ENCODE measurements at places on chromosomes 12 and 14.
A peak's percentile ranks its signal among the peaks of the same experiment; 100 is the strongest.

DNA sequence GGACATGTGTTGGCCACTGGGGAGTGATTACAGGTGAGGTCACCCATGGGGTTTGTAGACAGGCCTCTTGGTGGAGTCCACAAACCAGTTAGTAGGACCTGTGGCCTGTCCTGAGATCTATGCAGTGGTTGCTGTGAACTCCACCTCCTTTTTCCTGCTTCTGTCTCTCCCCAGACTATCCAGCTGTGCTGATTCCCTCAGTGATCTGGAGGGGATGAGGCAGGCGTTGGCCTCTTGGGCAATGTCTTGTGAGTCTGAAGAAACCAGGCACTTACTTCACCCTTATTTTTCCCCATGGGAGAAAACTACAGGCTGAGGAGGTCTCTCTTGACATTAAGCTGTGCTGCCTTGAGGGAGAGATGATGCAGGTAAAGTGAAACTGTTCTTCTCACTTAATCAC, 257.2 kb upstream of the PRICKLE1 start:
- DNase-seq, result peak; percentile 18

DNA sequence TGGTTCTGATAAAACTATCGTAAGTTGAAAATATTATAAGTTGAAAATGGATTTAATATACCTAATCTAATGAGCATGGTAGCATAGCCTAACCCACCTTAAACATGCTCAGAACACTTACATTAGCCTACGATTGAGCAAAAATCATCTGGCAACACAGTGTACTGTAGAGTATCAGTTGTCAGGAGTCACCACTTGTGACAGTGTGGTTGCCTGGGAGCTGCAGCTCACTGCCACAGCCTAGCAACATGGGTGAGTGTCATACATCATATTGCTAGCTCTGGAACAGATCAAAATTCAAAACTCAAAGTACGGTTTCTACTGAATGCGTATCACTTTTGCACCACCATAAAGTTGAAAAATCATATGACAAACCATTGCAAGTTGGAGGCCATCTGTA, 203.5 kb downstream of the ATXN7L3B start:
- no peak for DNase-seq

DNA sequence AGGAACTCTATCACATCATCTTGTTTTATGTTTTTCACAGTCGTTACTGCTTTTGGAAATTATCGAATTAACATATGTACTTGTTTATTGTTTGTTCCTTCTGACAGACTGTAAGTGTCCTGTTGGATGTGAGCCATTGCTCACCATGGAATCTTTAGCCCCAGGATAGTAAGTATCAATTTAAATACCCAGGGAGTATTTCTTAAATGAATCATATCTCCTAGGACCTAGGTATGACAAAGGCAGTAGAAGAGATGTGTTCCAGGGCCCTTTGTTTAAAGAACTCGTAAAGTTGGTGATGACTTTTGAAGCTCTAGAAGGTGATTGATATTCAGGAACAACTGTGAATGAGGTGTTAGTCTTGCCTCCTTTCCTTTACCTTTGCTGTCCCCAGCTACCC, 30.3 kb upstream of the STRAP start:
- DNase-seq, result no peak

DNA sequence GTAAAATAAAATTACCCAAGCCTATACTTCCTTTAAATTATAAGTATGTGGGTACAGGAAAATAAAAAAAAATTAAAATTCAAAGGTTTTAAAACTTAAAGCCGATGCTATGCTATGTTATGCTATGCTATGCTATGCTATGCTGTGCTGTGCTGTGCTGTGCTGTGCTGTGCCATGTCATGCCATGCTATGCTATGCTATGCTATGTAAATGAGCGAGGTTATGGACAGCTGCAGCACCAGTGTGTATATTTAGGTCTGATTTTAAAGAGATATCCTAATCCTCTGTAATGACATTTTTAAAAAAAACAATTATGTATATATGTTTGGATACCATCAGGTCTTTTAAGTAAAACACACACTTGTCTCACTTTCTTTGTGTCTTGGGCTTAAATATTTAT, 1822.0 kb upstream of the SEL1L start:
- DNase-seq, result no peak

GRCh38 chr12:27667540-27667939, 28.7 kb upstream of the REP15 start:
- DNase-seq, result peak; percentile 76

DNA sequence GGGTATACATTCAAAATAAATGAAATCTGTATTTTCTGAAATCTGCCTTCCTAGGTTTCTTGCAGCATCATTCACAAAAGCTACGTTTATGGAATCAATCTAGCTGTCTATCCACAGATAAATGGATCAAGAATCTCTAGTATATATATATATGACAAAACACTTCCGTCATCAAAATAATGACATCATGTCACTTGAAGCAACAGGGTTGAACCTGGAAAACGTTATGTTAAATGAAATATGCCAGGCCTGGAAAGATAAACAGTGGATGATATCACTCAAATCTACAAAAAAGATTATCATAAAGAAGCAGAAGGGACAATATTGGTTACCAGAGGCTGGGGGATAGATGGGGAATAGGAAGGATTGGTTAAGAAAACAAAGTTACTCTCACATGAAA, 28.6 kb downstream of the ASCL4 start:
- DNase-seq, result no peak

- DNase-seq, result no peak
Measured at GRCh38 chr12:49642370-49642802, 19.0 kb downstream of the PRPF40B start.

GRCh38 chr14:82642425-82642824, 1108.8 kb upstream of the SEL1L start:
- no peak for DNase-seq

DNA sequence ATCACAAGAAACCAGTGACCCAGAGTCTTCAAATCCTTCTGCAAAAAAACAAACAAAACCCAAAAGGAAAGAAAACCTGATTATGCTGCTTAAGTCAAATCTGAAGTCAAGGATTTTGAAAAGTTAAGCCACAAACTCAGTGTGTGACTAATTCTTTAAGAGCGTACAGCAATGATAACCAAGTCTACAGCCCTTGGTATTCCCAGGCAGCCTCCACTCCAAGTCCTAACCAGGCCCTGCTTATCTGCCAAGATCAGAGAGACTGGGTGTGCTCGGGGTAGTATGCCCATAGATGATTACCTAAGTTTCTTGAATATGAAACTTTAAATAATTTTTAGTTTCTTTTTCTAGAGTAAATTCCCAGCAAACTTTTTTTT, 13.1 kb downstream of the PGAM5 start:
- DNase-seq, result peak; percentile 21

DNA sequence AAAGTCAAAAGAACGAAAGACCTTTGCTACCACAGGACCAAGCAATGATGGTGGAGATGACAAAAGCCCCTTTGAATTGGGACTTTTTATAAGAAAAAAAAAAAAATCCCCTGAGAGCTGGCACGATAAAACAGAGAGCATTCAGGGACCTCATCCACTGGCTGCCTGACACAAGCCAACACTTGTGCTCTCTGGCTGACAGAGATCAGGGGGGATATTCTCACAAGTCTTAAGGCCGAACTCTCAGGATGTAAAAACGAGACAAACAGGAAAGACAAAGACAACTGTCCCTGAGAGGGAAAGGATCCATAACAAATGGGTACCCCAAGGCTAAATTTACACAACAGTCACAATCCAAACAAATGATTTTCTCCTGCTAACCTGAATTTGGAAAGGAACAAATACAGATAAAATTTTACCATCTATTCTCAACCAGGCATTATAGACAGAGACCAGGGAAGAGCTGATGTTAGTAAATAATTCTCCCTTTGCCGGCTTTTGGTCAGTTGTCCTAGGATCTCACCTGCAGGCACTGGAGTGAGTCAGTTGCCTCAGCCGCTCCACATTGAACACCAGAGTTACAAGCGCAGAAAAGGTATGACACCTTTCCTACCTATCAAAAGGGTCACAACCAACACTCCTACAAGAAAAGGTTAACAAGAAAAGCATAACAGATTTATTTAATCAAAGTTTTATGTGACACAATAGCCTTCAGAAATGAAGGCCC, 37.9 kb upstream of the GARIN6 start:
- no peak for DNase-seq

GRCh38 chr14:52801014-52801712, 9.8 kb upstream of the GNPNAT1 start:
- no peak for DNase-seq

DNA sequence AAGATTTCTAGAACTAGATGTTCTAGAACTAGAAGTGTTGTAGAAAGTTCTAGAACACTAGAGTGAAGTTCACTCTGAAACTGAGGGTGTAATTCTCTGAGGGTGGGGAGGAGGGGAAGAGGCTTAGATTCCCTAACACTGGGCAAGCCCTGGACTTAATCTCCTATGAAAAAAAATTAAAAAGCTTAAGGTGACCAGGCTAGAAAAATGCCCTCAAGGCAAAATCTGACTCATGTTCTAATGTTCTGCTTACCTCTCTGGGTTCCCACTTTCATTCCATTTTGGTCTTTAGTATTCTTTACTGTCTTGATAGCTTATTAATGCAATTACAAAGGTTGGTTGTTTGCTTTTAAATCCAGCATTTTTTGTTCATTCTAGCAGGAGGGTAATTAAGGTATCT, 101.5 kb downstream of the KICS2 start:
- no peak for DNase-seq

GRCh38 chr14:36319899-36320199, 588 bp downstream of the MBIP start:
- DNase-seq, result no peak

DNA sequence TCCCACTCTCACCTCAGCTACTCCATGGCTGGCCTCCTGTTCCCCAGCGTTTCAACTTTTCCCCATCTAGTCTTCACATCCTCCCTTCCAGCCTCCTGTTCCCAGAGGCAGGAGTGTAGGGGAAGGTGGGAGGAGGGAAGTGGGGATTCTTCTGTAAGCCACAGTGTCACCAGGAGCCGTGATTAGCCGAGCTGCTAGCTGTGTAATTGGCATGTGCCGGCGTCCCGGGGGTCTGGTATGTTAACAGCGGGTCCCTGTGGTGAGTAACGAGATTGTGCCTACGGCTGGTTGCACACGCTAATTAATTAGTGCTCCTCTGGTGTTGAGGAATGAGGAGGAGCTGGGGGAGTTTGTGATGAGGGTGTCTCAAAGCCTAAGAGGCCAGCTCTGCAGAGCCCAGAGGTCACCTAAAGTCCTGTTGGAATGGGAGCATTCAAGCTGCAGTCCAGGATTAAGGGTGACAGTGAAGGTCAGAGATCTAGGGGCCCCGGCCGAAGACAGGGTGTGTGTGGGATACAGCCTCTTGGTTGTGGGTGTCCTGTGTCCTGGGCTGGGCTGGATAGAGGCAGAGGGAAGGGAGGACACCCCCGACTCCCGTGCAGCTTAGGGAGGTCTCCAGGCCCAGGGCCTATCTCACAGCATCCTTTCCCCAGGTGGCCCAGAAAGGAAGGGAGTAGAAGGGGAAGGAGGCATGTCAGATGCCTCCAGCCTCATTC, 10.0 kb upstream of the CALCOCO1 start:
- DNase-seq, result no peak

DNA sequence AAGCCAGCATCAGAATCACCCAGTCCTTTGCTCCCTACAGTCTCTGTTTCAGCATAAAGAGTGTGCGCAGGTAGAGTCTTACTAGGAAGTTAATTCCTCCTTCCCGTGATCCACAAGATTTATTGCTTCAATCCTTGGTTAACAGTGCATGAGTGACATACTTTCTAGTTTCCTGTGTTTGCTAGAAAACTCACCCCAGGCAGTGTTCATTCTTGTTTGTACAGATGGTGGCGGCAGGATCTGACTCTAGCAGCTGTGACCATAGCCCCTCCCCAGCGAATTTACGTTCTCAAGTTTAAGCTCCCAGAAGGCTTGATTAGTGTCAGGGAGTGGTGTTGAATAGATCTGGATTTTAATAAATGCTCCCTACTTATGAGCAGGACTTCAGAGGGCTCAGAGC, 75.9 kb upstream of the ANO2 start:
- no peak for DNase-seq

- no peak for DNase-seq
Measured at GRCh38 chr14:61111731-61112130, 130.7 kb downstream of the SLC38A6 start.

DNA sequence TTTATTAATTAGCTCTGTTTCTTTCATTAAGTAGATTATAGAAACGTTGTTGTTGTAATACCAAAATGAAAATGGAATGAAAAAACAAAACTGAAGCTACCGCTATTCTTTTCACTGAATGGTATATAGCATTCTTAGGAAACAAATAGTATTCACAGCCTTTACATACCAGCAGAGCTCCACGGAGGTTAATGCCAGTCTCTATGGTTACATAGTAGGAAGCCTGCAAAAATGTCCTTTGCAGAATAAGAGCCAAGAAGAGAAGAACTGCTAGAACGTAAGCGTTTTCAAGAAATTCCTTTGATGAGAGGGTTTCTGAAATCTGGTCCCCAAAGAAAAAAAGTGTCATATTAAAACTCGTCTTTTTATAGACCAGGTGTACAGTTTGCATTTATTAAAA, 30.6 kb downstream of the ABCC9 start:
- DNase-seq, result no peak

- DNase-seq, result no peak
Measured at GRCh38 chr14:20427231-20428009, 8.5 kb downstream of the KLHL33 start.

DNA sequence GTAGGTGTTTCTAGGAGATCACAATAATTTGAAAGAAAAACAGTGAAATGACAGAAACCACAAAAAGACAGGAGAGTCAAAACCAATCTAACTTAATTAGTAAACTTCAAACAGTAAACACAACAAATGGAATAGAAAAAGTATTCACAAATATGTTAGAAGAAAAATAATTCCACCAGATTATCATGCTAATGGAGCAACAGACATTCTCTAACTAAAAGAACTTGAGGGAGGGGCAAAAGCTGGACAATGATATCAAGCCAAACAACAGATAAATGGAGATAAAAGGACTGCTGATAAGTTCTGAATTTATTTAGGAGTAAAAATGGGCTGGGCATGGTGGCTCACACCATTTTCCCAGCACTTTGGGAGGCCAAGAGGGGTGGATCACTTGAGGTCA, 28.7 kb downstream of the CRY1 start:
- no peak for DNase-seq

- DNase-seq, result no peak
Measured at GRCh38 chr12:2415568-2415944, 362.8 kb downstream of the CACNA1C start.

DNA sequence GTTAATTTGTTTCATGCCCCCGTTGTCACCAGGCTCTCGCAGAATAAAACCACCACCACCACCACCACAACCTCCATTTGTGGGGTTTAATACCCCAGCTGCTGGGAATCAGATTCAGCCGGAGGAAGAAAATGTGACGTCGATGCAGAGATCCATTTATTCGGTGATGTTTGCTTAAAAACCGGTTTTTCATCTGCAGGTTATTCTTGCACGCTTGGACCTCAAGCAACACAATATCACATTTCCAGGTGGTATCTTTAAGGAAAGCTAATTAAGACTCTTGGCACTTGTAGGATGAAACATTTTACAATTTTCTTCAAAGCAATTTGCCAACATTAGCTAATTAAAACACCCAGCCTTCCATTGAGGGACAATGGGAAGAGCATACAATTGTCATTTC, 39.8 kb downstream of the SPRING1 start:
- DNase-seq, result no peak

DNA sequence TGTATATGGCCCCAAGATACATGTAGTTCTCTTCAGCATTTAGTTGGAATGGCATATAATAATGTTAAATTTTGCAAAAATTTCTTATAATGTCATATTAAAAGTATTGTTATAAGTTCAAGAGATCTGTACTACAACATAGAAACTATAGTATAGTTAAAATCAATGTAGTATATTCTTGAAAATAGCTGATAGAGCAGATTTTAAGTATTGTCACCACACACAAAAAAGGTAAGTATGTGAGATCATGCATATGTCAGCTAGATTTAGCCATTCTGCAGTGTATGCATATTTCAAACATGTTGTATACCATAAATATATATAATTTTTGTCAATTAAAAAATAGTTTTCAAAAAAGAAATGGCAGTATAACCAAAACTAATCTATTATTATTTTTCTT, 86.5 kb downstream of the PLBD1 start:
- DNase-seq, result no peak
